MCF 10A (cell line): ENCODE measurements at places on chromosomes 11 and 22.

- DNase-seq, result no peak
Observed at GRCh38 chr11:63999349-64000025, 13.2 kb downstream of the OTUB1 start.

DNA sequence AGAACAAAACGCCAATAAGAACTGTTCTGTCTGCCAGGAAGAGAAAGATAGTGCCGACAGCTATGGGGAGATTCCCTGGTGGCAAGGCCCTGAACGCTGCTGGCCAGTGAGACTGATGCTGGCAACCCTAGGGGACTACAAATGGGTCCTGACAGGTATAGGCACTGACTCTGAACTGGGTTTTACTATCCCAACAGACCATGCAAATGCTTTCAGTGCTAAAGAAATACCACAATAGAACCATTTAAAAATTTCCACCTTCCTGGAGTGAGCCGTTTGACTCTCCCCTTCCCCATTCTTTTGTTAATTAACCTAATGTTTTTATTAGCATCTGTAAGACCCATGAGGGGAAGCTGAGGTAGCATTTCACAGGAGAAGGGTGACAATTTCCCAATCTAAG is 25.7 kb downstream of the USP28 start:
- DNase-seq, result no peak

- DNase-seq, result peak; percentile 18
Observed at GRCh38 chr22:28141614-28142013, 222.6 kb upstream of the PITPNB start.

- peak; percentile 55 for DNase-seq
Observed at GRCh38 chr22:31122532-31123291, at the start of gene INPP5J. Gene INPP5J (plus strand): TSS chr22:31122966. CDS start chr22:31123015, 49 bp downstream.

GRCh38 chr22:36409911-36410756 is 22.4 kb upstream of the MYH9 start:
- DNase-seq, result peak; percentile 97

- DNase-seq, result no peak
Observed at GRCh38 chr11:75954039-75954438, 139.0 kb downstream of the UVRAG start.

DNA sequence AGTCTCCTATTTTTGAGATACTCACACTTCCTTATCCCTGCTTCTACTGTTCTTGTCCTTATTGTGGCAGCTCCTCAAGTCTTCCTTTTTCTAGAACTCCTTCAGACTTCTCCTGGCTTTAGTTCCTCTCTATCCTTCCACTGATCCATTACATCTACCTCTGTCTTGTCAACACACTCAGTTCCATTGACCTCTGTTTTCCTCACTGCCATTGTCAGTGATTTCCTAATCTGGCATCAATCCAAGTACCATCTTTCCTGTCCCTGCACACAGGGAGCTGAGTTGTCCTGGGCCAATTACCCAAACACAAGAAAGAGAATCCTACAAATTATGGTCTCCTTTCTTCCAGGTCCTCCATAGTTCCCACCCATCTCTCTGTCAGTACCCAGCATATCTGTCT is 27.9 kb upstream of the RIC3 start:
- peak; percentile 12 for DNase-seq

DNA sequence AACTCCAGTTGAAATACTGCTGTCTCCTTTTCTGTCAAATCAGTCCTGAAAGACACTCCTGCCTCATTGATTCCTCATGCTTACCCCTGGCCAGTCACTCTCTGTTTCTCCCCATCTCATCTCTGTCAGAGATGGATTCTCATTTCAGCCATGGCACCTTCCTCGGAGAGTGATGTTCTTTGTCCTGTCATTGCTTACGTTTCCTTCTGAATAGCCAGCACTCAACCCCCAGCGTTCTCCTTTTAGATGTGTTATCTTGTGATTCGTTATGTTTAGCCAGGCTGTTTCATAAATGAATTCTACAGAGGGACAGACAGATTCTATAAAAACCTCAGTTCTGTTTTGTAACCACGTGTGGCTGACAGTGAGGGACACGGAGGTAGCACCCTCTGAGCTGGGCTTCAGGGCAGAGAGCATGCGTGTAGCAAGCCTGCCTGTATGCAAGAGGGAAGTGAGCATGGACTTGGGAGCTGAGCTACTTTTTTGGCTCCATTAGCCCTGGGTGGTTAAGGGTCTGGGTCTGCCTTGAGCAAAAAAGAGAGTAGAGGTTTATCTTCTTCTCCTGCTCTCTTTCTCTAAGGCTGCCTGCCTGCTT is 354.6 kb downstream of the DDX10 start:
- no peak for DNase-seq

GRCh38 chr11:60950933-60951605 is 907 bp downstream of the SLC15A3 start:
- DNase-seq, result no peak

DNA sequence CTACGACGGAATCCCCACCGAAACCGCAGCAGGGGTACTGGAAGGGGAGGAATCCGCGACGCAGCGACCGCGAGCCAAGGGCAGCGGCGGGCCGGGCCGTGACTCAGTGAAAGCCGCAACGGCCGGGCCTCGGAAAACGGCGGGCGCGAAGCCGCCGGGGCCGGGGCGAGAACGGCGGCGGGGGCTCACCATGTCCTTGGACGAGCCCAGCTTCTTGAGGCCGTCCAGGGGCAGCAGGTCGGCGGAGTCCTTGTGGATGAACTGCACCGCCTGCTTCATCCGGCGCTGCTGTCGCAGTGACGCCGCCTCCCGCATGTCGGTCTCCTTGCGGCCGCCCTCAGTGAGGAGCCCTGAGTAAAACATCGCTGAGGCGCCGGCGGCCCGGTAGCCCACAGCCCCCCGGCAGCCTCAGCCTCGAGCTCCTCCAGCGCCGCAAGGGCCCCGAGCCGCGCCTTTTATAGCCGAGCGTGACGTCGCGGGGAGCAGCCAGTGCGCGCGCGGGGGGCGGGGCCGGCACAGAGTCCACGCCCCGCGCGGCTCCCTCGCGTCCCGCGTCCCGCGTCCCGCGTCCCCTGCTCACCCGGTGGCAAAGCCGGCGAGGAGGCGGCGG is at the start of gene NRIP3:
NRIP3 (minus strand) TSS at position 429 of the 610 bp plus-strand sequence; CDS start at position 363, 66 bp downstream.
- peak; percentile 35 for DNase-seq

- no peak for DNase-seq
Observed at GRCh38 chr11:70876685-70877084, 375.7 kb downstream of the SHANK2 start.

DNA sequence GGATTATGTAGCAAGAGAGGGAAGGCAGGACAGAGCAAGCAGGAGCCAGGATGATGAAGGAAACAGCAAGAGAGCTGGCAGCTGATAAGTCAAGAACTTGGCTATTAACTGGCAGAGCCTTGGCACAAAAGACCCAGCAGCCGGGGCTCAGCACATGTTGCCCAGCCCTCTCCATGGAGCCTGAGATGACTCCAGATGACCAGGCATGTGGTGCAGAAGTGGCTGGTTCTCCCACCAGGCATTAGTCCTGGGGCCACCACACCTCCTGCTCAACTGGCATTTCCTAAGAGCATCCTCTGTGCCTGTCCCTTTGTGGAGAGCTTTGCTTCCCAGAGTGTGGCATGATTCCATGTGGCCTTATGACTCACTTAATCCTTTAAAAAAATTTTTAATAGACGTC is 522.6 kb downstream of the MN1 start:
- DNase-seq, result peak; percentile 21

GRCh38 chr11:108591893-108592292 is 1.7 kb downstream of the EXPH5 start:
- DNase-seq, result peak; percentile 21

DNA sequence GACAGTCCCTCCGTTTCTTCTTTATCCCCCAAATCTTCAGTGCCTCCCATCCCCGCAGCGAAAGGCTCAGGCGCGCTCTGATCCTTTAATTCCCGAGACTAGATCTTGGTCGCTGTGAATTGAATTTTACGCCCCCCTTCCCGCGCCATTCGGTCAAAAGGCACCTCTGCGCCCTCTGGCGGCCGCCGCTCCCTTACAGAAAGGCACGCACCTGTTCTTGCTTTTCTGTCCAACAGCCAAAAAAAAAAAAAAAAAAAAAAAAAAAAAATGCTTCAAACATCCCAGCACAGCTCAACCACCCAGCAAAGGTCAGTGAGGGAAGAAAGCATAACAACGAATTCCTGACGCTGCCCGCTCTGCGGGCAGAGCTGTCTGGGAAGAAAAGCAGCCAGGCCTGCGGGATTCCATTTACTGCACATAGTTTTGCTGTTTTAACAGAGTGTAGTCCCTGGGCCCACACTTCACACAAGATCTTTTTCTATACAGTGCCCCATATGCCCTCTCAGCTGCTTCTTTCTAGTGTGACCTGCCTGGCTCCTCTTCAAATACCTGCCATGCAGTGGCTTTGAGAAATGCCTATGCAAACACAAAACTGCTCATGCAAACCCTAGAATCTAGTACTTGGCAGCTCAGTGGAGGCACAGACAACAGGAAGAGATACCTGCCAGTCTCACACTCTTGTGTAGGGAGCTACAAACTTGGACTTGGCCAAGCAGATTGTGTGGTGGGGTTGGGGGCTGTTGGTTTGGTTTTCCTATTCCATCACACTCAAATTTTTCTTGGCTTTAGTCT is 1.3 kb upstream of the ESAM start:
- peak; percentile 70 for DNase-seq

DNA sequence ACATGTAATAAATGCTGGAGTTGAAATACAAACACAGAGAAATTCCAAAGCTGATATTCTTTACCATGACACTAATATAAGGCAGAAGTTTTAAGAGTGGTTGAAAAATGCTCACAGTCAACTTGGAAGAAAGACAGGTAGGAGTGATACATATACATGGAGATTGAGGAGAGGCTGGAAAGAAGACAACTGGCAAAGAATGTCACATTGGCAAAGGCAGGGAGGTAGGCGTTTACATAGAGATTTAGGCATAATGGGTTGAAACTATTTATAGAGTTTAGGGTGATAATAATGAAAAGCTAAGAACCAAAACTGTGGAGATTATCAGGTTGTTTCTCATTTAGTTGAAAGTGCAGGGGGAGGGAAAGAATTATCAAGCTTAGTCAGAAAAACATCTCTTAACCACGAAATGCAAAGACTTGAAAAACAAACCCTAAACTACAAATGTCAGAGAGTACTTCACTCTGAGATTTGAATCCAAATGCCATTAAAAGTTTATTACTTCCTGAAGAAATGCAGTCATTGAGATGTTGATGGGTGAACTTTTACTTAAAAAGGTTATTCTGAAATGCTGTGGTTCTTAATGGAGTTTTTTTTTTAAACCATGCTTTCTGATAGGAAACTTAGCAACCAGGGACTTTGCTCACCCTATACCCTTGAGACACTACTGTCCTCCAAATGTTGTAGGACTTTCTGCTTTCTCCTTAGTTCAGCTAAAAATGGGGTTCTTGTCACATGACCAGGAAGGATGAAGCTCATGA is 138.4 kb upstream of the CCDC90B start:
- no peak for DNase-seq

GRCh38 chr11:106098893-106099553 is 21.6 kb downstream of the AASDHPPT start:
- no peak for DNase-seq

DNA sequence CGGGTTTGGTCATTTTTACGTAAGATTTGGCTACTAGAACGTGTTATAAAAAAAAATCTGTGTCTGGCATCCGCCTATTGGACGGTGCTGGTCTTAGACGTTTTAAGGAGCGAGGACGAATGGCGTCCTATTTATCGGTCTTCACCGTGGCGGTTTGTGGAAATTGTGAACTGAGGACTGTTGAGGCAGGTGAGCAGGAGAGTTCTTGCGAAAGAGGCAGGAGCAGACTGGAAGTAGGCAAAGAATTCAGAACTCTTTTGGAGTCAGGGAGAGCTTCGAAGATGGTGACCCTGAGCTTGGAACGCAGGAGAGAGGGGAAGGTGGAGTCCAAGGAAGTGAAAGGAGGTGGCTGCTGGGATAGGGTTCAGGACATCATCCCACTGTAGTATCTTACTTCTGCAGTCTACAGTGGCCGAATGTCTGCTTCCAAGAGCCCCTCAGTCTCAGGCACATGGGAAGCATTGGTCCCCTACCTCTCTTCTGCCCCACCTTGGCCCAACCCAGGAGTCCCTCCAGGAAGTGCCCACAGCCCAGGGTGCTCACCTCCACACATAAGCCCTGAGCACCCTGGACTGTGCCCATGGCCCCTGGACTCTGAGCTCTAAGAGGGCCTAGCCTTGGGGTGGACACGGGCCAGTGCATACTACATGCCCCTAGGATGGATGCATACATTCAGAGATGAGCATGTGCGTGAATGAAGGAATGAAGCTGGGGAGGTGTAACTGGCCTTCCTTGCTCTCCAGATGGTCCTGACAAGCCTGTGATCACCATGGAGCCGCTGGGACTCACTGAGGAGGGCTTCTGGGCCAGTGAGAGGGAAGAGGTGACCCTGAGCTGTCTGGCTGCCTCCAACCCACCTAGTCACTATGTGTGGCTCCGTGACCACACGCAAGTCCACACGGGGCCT is 3.7 kb downstream of the VSIG10L2 start:
- DNase-seq, result no peak

DNA sequence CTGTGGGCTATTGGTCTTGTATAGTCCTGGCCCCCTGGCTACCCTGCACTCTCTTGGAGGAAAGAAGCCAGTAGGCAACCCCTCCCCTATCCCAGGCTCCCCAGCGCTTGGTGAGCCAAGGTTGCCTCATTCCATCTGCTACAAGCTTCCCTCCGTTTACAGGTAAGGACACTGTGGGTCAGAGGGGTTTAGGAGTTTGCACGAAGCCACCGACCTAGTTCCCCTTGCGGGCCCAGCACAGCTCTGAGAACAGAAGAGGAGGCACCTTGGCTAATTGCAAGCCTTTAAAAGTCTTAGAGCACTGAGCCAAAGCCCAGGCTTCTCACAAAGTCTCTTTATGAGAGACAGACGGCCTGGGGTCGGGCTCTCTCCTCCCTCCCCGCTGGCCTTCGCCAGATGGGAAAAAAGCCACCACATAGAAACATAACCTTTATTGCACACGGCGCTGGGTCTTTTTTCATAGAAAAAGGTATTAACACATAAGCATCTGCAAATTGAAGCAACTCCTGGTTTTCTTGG is 99.8 kb downstream of the CEP164 start:
- DNase-seq, result no peak

- peak; percentile 4 for DNase-seq
Observed at GRCh38 chr11:96424693-96425092, 34.9 kb downstream of the JRKL start.

DNA sequence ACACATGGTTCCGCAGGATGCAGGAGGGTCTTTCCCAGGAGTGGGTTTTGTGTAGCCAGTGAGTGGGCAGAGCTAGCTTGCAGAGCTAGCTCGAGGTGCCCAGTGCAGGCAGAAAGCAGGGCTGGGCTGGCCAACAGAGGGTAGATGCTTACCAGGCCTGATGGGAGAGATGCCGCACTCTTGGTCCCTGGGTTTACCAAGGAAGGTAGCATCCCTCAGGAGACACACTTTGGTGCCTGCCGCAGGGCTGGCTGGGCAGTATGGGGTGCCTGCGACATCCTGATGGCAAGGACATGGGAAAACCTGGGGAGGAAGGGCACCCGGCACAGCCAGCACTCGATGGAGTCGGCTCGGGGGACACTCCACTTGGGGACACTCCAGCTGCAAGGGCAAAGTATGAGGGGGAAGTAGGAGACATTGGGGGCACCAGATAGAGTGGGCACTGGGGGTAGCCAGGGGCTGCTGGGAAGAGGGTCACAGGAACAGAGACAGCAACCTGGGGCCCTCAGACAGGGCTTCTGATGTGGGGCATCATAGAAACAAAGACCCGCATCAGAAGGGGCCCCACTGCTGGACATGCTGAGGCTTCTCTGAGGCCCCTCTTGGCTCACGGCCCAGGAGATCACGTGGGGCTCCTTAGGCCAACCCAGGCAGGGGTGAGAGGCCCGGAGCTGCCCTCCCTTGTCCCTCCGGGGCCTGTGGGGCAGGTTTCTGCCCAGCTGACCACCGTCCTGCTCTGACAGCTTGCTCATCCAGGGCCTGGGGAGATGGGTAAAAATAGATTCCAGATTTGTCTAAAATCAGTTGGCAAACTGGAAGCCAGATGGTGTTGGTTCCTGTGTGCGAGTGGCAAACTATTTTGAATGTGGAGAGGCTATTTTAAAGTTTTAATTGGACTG is 89.8 kb downstream of the MORC2 start:
- DNase-seq, result no peak
